Effector CD4-positive, alpha-beta T cell (primary cell): ENCODE measurements at places on chromosomes 5 and 9.

DNA sequence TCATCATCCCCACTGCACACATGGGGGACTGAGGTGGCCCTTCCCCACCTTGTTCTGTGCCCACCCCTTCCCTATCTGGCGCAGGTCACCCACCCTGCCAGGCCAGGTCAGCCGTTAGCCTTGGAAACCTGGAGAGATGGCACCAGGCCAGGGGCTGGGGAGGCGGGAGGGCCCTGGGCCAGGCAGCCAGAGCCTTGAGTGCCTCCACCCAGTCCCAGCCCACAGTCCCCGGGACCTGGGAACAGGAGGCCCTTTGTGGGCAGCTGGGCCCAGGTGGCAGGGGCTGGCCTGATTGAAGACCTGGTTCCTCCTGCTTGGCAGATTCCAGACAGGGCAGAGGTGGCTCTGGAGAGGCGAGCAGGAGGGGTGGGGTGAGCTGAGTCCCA, 70.6 kb downstream of the LRSAM1 start:
- no peak for DNase-seq

- no peak for DNase-seq
These were observed 48.2 kb upstream of the NFIB start for GRCh38 chr9:14362175-14362574.

DNA sequence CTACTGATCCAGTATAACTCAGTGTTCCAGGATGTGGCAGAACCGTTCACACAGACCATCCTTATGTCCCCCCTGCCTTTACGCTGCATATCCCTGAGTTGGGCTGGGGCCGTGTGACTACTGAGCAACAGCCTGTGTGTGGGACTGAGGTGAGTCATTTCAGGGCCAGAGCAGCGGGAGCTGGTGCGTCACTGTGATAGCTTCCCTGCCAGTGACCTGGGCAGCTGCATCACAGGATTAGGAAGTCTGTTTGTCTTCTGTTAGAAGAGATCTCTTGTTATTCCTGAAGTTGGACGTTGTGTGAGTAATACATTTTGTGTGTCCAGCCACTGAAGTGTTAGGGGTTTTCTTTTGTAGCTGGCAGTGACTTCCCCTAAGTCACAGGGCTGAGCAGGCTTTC, 35.6 kb downstream of the TPPP start:
- DNase-seq = no peak

DNA sequence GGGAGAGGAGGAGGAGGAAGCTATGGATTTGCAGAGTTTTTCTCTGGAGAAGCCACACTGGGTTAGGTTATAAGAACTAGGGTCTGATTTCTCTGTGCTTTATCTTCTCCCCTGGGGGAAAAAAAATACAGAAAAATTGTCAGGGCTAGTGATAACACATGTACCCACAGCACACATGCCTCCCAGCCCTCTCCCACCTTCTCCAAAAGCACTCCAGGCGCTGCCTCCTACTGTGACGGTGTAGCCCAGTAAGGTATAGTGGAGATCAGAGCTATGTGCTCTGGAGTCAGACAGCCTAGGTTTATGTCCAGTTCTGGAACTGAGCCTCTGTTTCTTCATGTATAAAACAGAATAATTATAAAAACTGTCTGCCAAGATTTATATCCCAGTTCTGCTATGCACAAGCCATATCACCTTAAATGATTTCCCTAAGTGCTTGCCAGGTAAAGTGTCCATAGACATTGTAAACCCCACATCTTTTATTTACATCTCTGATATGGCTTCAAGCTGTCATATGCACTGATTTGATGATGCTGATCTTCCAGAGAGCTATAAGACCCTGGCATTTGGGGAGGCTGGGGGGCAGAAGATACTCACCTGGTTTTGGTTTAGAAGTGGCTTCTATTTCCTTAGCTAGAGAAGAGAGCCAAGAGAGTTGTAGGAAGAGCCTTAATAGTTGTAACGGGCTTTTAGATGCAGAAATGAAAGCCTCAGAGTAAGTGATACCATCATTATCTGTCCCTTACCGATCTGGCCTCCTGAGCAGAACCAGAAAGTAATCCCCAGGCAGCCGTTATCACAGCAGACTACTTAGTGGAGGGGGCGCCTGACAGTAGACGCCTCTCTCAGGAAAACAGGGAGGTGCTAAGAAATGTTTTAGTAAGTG, 7.6 kb downstream of the SLC1A3 start:
- DNase-seq = no peak

- DNase-seq = no peak
These were observed 86.7 kb upstream of the SLC30A5 start for GRCh38 chr5:69007163-69007562.

DNA sequence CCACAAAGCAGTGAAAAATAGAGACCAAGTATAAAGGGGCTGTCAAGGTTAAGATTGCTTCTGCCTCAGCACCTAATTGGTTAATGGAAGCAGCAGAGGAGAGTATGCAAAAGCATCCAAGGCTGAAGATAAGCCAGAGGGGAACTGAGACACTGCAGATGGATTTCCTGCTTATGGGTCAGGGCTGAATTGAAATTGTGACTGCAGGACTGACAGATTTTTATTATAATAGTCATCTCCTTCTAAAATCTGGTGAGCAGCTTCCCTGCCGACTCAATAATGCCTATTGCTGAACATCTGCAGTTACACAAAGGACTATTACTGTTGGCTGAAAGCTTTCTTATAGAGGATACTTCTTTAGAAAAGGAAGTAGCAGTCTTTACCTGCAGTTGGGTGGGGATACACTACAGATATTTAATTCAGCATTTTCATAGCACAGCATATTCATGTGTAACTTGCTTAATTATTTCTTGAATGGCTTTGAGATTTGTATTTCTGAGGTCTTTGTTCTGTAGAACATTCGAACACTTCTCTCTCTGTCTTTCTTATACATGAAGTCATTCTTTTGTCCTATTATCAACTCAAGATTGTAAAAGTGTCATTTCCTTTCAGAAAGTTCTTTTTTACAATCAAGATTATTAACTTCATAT, 363.0 kb upstream of the RIOK2 start:
- DNase-seq = no peak

- no peak for DNase-seq
These were observed 14.2 kb upstream of the PSIP1 start for GRCh38 chr9:15524845-15525455.

DNA sequence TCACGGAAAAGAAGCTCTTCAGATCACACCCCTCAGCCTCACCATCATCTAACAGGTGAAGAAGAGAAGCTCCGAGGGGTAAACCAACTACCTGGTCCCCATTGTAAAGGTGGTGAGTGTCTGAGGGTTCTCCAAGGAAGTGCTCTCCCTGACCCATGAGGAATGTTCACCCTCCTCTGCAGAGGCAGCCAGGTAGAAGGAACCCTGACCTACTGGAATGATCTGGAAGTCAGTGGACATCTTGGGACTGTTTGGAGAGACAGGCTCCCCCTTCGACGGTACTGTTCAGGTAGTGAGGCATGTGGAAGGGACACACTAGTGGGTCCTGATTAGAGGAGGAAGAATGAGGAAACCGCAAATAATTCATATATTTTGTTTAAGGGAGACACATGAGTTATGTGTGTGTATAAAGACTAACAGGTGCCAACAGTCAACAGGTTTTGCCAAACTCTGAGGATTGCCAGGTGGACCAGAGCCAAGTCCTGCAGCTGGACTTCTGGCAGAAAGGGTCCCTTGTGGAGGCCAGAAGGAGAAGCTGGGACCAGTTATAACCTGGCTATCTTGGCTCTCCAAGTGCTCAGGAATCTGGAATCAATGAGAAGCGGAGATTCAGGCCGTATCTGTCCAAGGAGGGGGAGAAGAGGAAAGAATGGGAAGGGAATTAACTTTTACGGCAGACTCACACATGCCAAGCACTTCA, 3.0 kb upstream of the ZBTB34 start:
- DNase-seq = no peak

DNA sequence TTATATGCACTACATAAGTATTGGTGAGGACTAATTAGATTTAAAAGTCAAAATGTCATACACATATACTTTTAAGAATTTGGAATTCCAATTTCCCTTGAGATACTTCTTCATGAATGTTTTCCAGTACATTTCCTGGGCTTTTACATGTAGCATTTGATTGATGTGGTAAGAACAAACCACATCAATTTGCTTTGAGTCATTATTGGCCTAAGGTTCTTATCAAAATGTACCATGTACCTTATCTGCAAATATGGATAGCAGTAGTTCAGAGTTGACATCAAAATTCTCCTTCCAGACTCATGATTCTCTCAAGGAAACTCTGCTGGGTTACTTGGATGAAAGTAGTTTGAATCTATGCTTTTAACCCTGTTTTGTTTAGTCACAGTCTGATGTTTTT, 2.5 kb downstream of the CAST start:
- no peak for DNase-seq

DNA sequence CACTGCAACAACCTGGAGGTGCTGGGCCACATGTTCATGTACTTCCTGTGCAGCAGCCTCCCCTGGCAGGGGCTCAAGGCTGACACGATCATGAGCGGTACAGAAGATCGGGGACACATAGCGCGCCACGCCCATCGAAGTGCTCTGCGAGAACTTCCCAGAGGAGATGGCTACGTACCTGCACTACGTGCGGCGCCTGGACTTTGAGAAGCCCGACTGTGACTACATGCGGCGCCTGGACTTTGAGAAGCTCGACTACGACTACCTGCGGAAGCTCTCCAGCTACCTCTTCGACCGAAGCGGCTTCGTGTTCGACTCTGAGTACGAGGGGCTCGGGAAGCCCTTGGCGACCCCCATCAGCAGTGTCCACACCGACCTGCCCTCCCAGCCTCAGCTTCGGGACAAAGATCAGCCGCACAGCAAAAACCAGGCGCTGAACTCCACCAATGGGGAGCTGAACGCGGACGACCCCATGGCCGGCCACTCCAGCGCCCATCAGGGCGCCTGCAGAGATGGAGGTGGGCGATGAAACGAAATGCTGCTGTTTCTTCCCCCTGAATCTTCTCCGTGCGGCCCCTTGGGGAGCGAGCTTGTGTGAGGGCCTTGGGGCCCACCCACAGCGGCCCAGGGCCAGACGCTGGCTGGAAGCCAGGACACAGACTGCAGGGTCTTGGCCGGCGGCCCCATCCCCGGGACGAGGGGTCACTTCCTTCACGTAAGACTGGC, 56.5 kb downstream of the JAK2 start:
- DNase-seq = no peak

DNA sequence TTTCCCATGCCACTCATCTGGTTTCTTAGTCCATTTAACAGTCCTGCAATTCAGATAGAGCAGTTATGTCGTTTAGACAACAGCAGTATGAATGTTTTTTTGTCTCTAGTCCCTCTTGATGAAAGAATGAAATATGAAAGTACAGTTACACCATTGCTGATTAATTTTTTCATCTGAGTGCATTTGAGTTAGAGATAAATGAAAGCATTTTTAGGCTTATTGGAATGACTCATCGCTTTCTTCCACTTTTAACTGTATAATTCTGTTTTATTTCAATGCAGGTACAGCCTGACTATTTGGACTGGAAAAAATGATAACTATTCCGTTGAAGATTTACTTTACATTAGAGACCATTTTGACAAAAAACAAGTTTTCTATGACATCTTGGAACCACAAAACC, 28.7 kb downstream of the ANKRD34B start:
- DNase-seq = no peak

DNA sequence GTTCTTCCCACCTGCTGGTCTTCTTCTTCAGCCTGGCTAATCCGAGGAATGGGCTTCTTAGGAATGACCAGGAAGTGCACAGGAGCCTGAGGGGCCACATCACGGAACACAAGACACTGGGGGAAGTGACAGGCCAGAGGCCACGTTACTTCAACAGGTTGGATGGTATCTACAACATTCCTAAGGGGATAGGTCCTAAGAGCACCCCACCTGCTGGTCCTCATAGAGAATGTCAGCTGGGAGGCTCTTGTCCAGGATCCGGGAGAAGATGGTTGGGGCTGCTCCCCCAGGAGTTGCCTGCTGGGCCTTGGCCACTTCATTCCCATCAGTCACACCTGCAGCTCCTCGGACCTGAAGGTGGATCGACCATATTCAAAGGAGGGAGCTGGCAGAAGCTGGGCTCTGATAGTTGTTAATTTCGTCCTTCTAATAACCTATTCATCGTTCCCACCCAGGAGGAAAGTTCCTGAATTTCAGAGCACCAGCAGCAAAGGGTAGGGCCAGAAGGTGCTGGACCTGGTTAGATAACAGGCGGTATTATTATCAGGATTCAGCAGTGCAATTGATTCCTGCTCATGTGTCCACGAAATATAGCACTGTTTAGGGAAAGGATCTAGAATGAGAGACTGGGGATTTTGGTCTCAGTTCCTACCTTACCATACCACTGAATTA, 1.3 kb downstream of the HINT2 start:
- DNase-seq = no peak

GRCh38 chr5:83034528-83035207, 42.5 kb downstream of the TMEM167A start:
- DNase-seq = no peak

- DNase-seq = no peak
These were observed at the start of gene COL15A1 for GRCh38 chr9:98943682-98944056. Gene COL15A1 (plus strand): TSS chr9:98943907. CDS start chr9:98944062, 155 bp downstream.

DNA sequence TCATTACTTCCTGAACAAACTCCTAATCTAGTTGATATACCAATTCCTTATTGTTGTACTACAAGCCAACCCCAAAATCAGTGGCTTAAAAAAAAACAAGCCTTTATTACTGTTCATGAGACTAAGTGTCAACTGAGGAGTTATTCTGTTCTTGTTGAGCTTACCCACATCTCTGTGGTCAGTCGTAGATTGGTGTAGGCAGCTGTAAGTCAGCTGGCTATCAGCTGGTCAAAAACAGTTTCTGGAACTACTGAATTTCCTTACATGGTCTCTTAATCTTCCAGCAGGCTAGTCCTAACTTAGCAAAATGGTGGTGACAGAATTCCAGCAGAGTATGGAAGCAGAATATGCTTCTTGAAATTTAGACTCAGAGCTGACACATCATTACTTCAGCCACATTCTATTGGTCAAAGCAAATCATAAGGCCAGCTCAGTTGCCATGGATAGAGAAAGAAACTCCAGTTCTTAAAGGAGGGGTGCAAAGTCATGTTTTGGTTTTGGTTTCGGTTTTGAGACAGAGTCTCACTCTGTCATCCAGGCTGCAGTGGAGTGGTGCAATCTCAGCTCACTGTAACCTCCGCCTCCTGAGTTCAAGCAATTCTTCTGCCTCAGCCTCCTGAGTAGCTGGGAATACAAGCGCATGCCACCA, 386.1 kb upstream of the MPDZ start:
- no peak for DNase-seq

- DNase-seq = no peak
These were observed 39.9 kb upstream of the RETREG1 start for GRCh38 chr5:16656561-16657191.

GRCh38 chr9:84397822-84398221, 57.3 kb upstream of the SLC28A3 start:
- DNase-seq = no peak

DNA sequence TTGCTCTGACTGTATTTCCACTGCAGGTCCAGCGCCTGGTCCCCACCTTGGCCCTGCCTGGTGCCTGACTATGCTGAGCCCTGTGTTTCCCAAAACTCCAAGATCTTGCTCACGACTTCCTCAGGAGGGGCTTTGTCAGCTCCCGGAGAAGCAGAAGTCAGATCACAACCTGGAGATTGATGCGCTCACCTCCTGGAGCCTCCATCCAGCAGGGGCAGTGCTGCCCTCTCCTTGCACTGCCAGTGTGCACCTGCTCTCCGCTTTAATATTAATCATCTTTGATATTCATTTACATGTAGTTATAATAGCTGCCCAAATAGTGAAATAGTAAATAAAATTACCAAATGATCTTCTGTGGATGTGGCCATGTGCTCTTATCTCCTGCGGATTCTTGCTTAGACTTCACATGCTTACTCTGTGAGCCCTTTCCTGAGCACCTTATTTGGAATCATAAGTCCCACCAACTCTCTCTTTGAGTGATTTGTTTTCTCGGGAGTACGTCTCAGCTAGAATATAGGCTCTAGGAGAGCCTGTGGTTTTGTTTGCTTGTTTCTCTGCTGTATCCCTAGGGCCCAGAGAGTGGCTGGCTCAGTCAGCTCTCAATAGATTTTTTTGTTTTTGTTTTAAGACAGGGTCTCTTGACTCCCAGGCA, 17.4 kb downstream of the MAML1 start:
- DNase-seq = no peak
